ENCODE measurements at places on chromosomes 3 and 15.

GRCh38 chr3:71973274-71974030 is 188.5 kb upstream of the PROK2 start:
- no peak for DNase-seq

- DNase-seq: no peak
These were observed 229.2 kb downstream of the ZNF621 start for GRCh38 chr3:40753951-40754350.

- DNase-seq: no peak
These were observed 184.5 kb upstream of the CHRNA7 start for GRCh38 chr15:31845791-31846190.

DNA sequence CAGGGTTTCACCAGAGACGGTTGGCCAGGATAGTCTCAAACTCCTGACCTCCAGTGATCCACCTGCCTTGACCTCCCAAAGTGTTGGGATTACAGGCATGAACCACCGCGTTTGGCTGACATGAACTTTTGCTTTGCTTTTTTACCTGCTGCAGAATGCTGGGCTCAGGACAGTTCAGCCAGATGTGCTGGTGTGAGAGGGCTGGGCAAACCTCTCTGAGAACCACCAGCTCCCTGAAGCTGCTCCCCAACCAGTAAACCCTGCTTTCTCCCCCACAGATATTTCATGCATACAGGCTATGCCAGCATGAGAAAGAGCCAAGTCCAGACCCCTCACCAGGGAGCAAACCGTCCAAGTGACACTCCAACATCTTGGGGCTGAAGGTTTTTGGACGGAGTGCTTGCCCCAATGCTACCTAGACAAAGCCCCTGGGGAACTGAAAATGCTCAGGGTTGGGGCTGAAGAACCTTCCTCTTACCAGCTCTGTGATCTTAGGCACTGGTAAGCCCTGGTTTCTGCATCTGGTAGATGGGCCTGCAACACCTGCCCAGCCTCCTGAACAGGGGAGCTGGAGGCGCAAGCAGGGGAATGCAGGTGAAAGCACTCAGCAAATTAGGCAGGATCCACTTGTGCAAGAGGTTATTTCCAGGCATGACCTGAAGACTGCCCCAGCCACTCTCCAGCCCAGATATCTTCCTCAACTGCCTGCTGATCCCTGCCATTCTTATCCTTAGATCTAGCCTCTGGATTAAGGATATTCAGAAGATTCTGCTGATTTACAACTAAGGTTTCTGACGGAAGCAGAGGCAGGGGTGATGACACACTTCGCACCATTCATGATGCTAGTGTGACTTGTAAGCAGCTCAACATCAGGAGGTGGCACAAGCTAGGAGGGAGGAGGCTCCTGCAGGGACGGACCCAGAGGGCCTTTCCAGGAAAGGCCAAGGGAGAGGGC is 78.8 kb downstream of the TLE3 start:
- no peak for DNase-seq

GRCh38 chr3:32470362-32470761 is 32.3 kb downstream of the CMTM6 start:
- DNase-seq: no peak

DNA sequence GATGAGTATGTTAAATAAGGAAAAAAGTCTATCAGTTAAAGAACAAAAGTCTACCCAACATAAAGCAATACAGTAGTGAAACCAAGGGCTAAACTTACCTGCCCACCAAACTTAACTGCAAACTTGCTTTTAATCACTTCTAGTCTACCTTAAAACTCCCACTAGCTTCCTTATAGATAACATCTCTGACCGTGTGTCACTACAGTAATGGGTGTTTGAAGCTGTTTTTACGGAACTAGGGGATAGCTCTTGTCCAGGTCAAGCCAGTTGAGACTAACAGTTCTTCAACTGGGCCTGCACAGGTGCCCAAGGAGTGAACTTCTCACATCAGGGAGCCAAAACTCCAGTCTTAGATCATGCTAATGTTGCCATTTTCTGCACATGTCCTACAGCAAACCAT is 132.3 kb downstream of the ZNF385D start:
- DNase-seq: no peak

- DNase-seq: no peak
These were observed 17.1 kb upstream of the EPHB3 start for GRCh38 chr3:184544513-184544861.

DNA sequence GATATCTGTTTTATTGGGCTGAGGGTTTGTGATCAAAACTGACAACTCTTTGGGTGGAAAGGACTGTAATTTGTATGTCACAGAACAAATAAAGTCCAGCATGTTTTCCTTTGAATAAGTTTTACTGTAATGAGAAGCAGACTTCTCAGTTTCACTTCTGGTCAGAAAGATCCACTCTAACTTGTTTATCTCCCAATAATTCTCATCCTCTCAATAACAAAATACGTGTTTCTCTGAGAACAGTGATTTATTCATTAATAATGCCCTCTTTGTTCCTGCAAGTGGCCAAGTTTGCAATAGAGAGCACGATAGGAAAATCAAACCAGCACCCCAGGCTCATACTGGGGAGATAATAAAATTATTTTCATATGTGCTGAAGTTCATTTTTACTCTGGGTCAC is 190.6 kb downstream of the CNTN3 start:
- no peak for DNase-seq

GRCh38 chr3:8499181-8499611 is 2.4 kb upstream of the LMCD1 start:
- no peak for DNase-seq

- DNase-seq: no peak
These were observed 355.3 kb downstream of the TBC1D5 start for GRCh38 chr3:17387108-17387507.

- no peak for DNase-seq
These were observed 53.1 kb downstream of the FSIP1 start for GRCh38 chr15:39729500-39729899.

DNA sequence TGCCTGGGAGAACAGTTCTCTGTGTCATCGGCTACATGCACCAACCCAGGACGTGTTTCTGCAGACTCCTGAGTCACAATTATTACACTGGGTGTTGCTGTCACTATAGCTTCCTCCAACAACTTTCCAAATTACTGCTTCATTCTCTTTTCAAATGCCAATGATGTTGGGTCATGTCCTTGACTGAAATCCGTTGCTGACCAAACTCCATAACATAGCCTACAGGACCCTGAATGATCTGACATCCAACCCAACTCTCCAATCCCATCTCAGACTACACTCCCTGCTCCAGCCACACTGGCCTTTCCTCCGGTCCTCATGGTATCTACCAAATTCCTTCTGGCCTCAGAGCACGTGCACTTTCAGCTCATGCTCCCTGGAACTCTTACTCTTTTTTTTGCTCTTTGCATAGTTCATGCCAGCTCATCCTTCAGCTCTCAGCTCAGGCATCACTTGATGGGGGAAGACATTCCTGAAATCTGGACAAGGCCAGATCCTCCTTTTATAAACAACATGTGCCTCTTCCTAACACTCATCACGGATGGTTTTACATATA is 108.8 kb upstream of the PTPRG start:
- no peak for DNase-seq

DNA sequence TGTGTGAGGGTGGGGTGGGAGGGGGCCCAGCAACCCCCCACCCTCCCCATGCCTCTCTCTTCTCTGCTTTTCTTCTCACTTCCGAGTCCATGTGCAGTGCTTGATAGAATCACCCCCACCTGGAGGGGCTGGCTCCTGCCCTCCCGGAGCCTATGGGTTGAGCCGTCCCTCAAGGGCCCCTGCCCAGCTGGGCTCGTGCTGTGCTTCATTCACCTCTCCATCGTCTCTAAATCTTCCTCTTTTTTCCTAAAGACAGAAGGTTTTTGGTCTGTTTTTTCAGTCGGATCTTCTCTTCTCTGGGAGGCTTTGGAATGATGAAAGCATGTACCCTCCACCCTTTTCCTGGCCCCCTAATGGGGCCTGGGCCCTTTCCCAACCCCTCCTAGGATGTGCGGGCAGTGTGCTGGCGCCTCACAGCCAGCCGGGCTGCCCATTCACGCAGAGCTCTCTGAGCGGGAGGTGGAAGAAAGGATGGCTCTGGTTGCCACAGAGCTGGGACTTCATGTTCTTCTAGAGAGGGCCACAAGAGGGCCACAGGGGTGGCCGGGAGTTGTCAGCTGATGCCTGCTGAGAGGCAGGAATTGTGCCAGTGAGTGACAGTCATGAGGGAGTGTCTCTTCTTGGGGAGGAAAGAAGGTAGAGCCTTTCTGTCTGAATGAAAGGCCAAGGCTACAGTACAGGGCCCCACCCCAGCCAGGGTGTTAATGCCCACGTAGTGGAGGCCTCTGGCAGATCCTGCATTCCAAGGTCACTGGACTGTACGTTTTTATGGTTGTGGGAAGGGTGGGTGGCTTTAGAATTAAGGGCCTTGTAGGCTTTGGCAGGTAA is 8.1 kb downstream of the FAM131A start:
- DNase-seq: no peak

GRCh38 chr3:71541313-71541712 is 42.2 kb downstream of the FOXP1 start:
- DNase-seq: no peak

DNA sequence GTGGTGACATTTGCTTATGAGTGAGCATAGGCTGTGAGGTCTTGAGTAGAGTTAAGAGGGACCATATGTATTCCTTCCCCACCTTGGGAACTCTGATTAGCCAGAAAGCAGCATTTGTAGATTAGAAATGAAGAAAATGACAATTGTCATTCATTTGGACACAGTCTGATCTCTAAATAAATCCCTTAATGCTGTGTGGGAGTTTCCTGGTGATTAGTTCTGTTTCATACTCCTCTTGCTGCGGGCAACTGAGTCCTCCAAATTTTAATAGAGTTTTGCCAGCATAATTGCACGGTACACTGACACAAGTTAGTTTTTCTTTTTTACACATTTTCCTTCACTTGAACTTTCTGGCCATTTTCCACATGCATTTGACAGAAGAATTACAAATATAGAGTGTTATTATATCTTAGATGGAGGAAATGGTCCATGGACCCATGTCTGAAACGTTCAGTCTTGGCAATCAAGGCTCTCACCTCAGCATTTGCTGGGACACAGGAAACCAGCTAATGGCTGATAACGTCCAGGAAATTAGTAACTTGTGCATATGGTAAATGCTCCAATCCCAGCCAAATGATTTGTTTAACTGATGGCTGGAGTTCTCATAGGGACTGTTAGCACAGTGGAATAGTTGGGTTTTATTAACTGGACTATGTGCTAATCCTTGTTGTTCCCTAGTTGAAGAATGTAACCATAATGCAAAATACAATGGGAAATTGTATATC is 321.2 kb downstream of the RBMS3 start:
- DNase-seq: no peak

DNA sequence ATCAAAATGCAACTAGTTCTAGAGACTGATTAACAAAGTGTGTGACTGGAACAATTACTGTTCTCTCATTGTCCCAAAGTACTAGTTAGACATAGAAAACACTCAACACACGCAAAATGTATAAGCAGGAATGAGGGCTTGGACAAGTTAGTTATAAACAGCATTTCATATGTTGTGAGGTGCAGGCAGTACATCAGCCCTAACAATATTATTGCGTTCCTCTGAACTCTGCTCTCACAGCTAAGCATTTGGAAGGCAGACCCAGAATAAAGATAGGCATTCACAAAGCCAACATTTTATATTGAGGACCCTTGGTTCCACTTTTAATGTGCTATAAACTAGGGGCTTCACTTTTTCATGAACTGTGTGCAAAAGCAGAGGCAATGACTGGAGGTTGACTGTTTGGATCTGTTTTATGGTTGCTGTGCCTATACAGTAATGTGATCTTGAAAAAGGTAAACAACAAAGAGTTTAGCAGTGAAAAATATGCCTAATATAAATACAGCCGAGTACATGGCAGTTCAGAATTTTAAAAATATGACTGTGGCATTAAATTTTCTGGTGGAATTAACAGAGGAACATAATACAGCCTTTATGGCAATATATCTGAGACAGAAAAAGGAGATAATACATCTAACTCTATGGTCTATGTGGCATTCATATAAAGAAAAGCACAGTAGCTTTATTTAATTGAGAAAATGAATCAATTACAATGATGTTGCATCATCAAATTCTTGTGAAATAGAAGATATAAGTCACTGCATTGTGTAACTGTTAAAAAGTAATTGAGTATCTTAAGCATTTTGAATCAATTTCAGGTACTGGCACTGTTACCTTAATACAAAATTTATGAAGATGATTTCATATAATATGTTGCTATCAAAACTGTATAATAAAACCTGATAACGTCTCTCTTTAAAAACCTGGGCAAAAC is 80.0 kb upstream of the SKOR1 start:
- no peak for DNase-seq

- no peak for DNase-seq
These were observed 241.7 kb upstream of the GBE1 start for GRCh38 chr3:82002986-82003642.

DNA sequence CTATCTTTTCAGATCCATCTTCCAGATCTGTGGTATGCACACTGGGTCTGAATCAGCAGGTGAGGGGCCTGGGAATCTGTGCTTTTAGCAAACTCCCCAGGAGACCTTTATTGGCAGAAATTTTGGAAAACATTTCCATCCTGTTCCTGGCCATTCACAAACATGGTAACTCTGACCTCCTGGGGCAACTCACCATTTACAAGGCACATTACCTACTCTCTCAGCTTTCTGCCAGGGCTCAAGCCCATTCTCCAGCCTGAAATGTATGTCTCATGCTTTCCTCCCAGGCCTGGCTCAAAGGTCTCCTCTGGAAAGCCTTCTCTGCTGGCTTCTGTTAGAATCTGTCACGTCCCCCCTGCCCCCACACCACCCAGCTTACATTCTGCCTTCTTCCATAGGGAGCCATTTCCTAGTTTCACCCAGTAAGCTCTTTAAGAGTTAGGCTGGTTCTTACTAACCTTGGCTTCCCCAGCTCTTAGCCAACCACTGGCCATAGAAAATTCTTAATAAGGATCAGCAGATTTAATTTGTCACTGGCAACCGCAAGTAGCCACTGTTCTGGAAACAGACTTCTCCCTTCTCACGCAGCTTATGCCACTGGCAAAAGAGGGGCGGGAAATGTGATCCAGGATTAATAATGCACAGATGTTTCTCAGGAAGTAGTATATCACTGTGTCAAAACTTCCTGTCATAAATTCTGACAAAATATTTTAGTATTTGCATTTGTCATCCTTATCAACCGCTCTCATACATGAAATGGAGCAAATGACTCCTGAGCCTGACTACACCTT is 55.0 kb downstream of the RORA start:
- no peak for DNase-seq

GRCh38 chr3:25171897-25172296 is 256.2 kb upstream of the RARB start:
- DNase-seq: no peak

DNA sequence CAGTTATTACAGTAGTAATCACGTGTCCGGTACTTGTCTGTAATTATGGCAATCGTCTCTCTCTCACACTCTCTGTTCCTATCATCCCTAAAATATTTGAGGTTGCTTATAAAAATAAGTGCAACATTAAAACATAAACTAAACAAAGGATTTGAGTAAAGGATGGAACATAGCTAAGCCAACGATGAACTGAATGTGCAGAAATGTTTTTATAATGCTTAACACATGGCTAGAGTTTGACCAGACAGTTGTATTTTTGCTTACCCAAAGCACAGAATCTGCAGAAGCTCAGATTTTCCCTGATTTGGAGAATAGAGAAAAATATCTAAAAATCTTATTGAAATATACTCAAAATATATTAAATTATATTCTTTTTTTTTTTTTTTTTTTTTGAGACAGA is 1030.9 kb downstream of the NAALADL2 start:
- DNase-seq: no peak
